ENCODE measurements at places on chromosomes 13 and 19.

- no peak for DNase-seq
Observed at GRCh38 chr19:38924388-38924787, 6.2 kb downstream of the SARS2 start.

GRCh38 chr13:110416131-110417025 lies 109.3 kb downstream of the COL4A2 start:
- no peak for DNase-seq

DNA sequence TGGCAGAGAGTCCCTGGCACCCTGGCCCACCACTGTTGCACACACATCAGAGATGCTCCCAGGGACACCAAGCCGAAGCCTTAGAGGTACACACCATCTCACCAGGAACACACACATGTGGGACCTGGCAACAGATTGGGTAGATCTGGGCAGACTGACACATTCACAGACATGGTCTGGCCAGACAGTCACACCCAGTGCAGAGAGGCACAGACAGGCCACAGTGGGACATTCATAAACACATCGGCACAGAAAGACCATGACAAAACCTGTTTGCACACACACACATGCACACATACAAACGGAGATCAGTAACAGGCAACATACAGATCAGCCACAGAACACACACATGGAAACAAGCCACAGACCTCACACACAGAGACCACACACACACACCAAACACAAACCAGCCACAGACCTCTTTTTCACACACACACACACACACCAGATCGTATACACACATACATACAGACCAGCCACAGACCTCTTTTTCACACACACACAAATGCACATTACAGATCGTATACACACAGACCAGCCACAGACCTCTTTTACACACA lies 6.3 kb upstream of the JUNB start:
- DNase-seq = peak; percentile 30

DNA sequence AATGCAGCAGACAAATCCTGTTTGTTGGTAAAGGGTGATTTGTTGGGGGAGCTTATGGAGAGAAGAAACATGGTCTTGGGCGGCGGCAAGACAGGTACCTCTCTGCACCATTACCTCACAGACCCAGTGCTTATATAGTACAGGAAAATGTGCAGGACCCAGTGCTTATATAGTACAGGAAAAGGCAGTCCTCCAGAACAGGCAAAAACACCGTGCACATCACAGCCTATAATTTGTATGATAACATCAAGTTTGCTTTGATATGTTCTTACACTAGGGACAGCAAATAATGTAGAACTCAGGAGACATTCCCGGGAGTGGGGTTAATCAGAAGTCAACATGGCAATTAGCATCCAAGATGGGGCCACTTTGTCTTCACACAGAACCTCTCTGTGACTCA lies 20.9 kb downstream of the VAV1 start:
- no peak for DNase-seq

DNA sequence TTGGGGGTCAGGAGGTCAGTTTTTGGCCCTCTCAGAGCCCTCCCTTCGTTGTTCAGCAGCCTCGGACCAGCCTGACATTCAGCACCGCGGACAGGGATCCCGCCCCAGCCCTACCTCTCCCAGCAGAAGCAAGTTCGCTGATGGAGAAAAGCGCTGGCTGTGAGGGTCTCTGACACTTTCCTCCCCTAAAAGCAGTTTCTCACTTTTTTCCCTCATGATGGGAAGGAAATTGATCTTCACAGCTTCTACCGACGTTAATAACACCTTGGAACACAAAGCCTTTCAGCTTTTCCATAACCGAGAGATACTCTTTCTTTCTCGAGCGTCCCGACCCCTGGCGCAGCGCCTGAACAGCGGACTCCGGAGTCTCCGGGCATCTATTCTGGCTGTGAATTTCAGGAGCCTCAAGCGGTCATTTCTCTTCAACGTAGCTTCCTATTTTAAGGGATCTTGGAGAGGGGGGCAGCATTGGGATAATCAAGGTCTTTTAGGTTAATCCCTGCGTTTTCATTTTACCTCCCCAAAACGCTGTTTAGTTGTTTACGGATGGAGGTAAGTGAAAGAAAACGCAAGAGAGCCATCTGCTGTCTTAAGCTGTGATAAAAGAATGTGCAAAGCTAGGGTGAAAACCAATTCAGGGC lies 467.2 kb downstream of the ITGBL1 start:
- no peak for DNase-seq

DNA sequence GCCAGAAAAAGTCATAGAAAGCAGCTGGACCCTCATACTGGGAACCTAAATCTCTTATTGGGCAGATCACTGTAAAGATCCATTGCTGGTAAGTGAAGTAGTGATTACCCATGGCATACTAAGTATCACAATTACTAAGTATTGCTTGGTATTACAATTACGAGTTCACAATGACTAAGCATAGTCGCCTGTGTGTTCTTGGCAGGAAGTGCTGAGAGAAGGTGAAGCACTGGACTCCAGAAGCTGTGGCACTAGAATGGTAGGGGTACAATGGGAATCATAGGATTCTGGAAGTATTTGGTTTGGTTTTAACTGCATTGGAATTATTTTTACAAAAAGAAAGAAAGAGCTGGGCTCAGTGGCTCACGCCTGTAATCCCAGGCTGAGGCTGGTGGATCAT lies 20.3 kb downstream of the LGALS16 start:
- DNase-seq = peak; percentile 15

- no peak for DNase-seq
Observed at GRCh38 chr19:29836409-29836825, 24.6 kb downstream of the CCNE1 start.

- DNase-seq = no peak
Observed at GRCh38 chr13:96090240-96091101, 564 bp downstream of the HS6ST3 start.

DNA sequence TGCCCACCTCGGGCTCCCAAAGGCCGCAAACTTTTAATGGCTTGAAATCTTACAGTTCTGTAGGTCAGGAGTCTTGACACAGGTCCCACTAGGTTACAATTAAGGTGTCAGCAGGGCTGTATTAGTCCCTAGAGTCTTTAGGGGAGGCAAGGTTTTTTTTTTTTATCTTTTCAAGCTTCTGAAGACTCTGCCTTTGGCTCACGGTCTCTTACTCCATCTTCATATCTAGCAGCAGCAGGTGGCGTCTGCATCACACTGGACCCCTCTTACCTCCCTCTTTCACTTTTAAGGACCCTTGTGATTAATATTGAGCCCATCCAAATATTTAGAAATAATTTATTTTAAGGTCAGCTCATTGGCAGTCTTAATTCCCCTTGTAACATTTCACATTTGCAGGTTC lies 11.6 kb downstream of the MIR17HG start:
- no peak for DNase-seq

DNA sequence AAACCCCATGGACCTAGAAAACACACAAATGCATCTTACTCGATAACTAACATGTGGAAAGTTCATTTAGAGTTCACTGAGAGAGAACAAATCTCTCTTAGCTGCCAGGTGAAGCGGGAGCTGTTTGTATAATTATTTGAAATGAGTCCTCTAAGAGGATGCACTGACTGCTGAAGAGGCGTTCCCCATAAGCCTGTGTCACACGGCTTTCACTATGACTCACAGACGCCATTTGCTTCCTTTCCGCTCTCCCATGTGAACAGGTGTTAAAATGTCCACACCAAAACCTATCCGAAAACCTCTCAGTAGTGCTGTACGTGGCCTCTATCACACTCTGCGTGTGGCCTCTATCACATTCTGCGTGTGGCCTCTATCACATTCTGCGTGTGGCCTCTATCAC lies 101.8 kb downstream of the SOX1 start:
- DNase-seq = no peak

DNA sequence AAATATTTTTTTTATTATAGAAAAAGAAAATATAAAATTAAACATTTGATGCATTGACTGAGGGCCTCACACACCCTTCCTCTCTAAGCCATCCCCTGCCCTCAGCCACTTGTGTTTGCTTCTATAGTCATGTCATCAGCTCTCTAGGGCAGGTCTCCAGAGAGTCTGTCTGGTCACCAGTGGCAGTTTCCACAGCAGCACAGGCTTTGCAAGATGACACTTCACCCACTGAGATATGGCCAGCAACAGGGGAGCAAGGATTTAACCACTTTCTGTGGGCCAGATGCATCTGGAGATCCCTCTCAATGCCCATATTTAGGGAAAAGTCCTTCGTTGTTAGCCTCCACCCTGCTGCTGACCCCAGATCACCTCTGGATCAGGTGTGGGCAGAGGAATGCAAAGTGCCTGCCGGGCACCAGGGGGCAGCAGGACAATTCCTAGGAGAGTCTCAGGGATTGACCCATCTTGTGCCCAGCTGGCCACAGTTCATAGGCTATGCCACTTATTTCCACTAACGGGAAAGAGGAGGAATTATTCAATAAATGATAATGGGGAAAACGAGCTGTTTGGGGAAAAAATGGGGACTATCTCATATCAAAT lies 4.8 kb downstream of the ABCC4 start:
- peak; percentile 16 for DNase-seq

DNA sequence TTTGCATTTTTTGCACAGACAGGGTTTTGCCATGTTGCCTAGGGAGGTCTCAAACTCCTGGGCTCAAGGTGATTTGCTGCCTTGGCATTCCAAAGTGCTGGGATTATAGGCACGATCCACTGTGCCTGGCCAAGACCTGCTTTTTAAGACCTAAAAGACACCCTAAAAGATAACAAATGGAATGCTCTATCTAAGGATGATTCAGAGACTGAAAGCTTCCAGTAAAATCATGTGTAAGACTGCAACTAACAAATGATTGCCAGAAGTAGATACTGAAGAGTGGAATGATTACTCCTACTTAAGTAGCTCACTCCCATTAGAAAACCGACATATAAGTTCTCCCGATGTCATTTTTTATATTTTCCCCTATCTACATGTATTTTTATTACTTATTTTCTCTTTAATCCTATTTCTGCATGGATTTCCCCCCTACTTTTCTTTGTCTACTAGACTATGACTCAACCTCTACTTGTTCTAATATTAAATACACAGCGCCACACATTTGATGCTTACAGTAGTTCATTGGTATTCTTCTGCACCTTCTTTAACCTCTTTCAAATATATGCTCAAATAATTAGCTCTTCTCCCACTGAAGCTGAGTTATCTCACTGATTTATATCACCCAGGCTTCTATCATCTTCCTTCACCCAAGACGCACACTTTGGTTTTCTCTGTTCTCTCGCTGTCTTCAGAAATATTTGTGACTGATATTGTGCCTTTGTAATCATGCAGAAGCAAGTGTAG lies 32.2 kb upstream of the KLF12 start:
- no peak for DNase-seq

DNA sequence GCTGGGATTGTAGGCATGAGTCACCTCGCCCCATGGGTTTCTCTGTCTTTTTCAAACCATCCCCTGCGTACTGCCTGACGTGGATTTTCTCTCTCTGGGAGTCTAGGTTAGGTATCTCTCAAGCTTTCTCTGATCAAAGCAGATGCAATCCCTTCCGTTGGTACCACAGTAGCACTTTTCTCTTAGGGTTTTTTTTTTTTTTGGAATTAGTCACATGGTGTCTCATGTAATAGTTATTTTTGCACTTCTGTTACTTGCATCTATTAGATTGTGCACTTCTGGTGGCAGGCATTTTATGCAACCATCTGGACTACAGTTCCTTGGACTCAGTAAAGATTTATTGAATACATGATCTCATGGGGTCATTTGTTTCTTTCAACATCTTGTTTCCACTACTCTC lies 72.1 kb downstream of the GPC6 start:
- DNase-seq = no peak

DNA sequence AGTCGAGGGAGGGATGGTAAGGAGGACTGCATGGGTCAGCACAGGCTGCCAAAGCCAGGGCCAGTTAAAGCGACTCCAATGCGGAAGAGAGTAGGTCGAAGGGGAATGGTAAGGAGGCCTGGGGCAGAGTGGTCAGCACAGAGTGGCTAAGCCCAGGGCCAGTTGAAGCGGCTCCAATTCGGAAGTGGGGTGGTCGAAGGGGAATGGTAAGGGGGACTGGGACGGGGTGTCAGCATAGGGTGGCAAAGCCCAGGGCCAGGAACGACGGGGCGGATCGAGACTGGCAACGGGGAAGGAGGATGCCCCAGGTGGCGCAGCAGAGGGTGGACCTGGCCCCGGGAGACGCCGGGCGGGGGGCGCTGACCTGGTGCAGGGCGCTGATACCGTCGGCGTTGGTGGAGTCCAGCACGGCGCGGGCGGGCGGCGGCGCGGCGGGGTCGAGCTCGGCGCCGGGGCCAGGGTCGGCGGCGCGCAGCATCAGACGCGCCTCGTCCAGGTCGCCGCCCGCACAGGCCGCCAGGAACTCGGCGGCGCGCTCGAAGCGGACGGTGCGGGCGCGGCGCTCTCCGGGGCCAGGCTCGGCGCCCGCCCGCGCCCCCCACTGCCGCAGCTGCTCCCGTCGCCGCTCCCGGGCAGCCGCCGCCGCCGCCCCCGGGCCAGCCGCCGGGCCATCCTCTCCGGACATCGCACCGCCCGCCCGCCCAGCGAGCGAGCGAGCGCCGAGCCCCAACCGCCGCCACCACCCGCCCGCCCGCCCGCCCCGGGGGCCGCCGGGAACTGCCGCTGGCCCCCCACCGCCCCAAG lies at the start of gene PPP1R12C:
TSS of gene PPP1R12C (minus strand) at position 779 of the 804 bp plus-strand sequence. CDS start at position 685, 94 bp downstream.
- no peak for DNase-seq

DNA sequence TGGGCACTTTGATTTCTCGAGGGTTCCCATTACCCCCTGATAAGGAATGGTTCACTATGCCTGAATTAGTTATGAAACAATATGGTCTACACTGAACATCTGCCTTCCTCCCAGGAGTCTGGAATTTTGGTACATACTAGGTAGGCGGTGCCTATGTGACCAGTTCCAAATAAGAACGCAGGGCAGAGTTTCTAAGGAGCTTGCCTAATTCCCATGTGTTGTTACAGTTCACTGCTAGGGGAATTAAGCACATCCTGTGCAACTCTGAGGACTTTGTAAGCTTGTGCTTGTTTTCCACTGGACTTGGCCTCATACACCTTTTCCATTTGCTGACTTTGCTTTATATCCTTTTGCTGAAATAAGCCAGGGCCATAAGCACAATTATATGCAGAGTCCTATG lies 29.2 kb downstream of the RBM26 start:
- DNase-seq = no peak

DNA sequence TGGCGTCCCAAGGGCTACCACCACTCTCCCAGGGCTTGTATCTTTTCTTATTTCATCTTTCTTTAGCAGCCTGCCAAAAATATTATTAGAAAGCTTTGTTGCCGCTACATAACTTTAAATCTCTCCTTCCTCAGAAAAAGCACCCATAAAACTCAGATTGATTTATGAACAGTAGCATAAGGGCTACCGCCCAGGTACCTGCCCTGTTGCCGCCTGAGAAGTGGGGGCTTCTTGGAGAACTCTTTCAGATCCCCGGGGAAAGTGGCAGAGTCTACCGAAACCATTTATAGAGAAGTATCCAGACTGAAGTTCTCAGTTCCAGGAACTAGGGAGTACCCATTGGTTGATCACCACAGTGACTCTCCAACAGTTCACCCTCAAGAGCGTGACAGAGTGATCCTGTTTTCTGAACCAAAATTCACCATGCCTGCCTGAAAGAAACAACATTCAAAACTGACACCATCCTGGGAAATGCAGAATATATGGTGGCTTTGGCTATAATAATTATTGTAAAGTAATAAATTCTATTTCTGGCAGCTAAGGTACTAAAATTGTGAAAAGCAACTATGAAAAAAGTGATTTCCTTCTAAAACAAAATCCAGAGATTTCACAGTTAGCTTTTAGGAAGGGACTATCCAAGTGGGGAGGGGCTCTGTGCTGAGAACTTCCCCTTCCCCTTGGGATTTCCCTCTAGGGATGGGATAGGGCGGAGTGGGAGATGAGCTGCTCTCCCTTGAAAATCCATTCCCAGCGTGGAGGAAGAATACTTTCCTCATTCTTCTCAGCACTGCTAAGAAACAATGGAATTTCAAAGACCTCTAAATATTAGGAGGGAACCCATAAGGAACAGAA lies 877 bp upstream of the N4BP2L1 start:
- DNase-seq = no peak
